Ascending aorta (tissue), 2 donors: ENCODE measurements at places on chromosomes 2 and 18.

DNA sequence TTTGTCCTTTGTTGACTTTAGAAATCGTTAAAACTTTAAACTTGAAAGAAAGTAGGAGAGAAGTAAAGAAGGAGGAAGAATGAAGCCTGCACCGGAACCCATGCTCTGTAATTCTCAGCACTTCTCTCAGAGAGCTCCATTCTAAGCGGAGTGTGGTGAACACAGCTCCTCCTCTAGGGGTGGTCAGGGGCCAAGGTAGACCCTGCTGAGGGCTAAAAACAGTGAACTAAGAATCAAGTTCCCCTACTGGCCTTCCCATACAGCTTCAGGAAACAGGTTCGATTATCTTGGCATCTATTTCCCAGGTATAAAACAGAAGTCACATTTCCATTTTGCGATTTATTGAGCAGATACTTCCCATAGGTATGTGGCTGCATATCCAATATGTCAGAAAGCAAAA lies 92.7 kb upstream of the ASAP2 start:
- no peaks in the 10 kb centered on the region for H3K4me1 ChIP-seq
- H3K27me3 ChIP-seq: no peaks in the 10 kb centered on the region
- no peaks in the 10 kb centered on the region for H3K36me3 ChIP-seq
- peak; percentile 3 for DNase-seq
- no peak overlapping the region for H3K4me3 ChIP-seq
- H3K27ac ChIP-seq: no peak overlapping the region

DNA sequence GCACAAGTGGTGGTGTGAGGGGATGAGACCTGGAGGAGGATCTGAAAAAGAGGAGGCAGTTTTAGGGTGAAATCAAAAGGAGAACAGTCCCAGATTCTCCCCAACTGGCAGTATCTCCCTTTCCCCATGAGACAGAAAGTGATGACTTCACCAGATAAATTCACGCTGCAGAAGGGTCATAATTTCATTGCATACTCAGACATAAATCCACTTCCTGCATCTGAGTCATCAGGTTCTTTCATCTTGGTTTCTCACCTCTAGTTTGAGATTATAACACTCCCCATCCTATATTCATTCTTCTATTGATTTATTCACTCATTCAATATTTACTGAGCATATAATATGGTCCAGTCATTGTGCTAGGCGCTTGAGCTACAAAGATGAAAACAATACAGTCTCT lies 64.7 kb downstream of the CCDC148 start:
- H3K36me3 ChIP-seq: no peaks in the 10 kb centered on the region
- no peaks in the 10 kb centered on the region for H3K27me3 ChIP-seq
- no peaks in the 10 kb centered on the region for H3K4me1 ChIP-seq

- H3K27me3 ChIP-seq: no peaks in the 10 kb centered on the region
- H3K27ac ChIP-seq: peak overlapping the region; percentile 87
- peaks cover 31% of the 10 kb centered on the region for H3K4me1 ChIP-seq
- H3K36me3 ChIP-seq: peaks cover 23% of the 10 kb centered on the region
- H3K4me3 ChIP-seq: no peak overlapping the region
Measured at GRCh38 chr2:85797921-85798320, 44.1 kb downstream of the ATOH8 start.

- no peaks in the 10 kb centered on the region for H3K27me3 ChIP-seq
- H3K27ac ChIP-seq: no peak overlapping the region
- no peaks in the 10 kb centered on the region for H3K36me3 ChIP-seq
- no peak overlapping the region for H3K4me3 ChIP-seq
Measured at GRCh38 chr2:82690757-82691411, 1768.2 kb downstream of the SUCLG1 start.

DNA sequence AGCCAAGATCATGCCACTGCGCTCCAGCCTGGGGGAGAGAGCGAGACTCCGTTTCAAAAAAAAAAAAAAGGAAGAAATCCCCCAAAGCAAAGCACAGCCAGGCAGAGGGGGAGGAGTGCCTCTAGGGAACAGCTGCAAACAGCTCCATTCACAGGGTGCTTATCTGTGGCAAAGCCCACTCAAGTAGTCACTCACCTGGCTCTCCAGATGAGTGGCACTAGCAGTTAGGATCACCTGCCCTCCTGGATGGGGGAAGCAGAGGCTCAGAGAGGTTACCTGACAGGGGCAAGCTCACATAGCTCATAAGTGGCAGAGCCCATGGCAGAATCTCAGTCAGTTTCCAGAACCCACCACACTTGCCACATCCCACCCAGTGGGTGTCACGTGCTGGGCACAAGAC lies 30.3 kb downstream of the TFCP2L1 start:
- no peaks in the 10 kb centered on the region for H3K4me1 ChIP-seq
- no peaks in the 10 kb centered on the region for H3K36me3 ChIP-seq
- no peaks in the 10 kb centered on the region for H3K27me3 ChIP-seq
- DNase-seq: no peak
- no peak overlapping the region for H3K27ac ChIP-seq

DNA sequence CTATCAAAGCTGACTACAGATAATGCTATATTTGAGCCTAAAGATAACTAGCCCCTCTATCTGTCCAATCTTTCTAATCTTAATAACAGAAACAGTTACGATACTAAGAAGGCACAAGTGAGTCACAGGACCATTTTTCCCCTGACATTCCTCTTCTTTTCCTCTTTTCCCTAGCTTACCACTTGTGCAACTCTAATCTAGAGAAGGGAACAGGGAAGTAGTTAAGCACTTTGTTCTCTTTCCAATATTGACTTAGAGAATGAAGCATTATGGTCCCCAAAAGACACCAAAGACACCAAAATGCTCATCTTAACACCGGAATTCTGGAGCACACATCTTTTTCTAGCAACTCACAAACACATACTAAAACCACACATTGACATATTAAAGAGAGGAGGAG lies 1.8 kb downstream of the PDE11A start:
- no peaks in the 10 kb centered on the region for H3K4me1 ChIP-seq
- H3K4me3 ChIP-seq: no peak overlapping the region

- DNase-seq: no peak
- H3K36me3 ChIP-seq: no peaks in the 10 kb centered on the region
- no peaks in the 10 kb centered on the region for H3K4me1 ChIP-seq
- H3K4me3 ChIP-seq: no peak overlapping the region
- H3K27ac ChIP-seq: no peak overlapping the region
- H3K27me3 ChIP-seq: no peaks in the 10 kb centered on the region
Measured at GRCh38 chr2:8633735-8634313, 48.0 kb upstream of the ID2 start.

DNA sequence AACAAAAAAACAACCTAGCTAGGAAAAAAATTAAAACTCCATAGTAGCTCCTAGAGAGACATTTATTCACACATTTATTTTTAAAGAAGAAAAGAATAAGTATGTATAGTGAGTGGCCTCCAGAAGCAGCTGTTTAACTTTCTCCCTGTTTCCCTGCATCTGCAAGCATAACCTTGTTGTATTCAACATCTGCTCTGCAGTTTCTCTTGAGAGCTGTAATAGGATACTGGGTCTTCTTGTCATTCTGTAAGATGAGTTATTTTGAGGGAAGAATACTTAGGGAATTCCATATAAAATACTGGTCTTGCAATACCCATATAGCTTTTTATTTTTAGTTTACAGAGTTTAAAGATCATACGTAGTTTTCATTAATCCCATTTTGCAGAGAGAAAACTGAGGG lies 246.6 kb downstream of the LRRTM1 start:
- no peak overlapping the region for H3K27ac ChIP-seq
- no peaks in the 10 kb centered on the region for H3K36me3 ChIP-seq

GRCh38 chr2:219537657-219538488 lies 5.7 kb downstream of the CHPF start:
- peaks cover 8% of the 10 kb centered on the region for H3K4me1 ChIP-seq
- H3K36me3 ChIP-seq: peaks cover 26% of the 10 kb centered on the region
- H3K4me3 ChIP-seq: no peak overlapping the region
- no peak overlapping the region for H3K27ac ChIP-seq

DNA sequence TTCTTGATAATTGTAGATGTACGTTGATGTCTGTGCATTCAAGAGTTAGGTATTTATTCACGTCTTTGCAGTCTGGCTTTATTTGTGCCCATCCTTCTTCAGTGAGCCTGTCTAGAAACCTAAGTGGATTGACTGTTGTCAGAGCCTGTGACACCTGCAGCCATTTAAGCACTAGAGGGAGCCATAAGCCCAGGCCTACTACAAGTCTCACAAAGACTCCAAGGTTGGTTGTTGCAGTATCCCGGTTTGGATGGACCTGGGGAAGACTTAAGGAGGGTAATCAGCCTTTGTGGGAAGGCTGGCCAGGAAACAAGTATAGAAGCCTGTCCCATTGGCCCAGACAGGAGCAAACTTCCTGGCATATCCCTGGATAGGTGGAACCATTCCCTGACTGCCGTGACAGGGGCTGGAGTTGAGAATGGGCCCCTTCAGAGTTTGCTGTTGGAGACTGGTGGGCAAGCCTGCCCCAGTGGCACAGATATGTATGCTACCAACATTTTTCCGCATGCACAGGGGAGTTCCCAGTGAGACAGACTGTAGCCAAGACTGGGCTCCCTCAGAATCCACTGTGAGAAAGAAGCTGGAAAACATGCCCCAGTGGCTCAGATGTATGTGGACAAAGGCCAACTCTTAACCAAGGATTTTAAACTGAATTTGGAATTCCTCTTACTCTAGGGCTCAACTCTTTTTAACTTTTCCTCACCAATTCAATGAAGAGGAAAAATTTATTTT lies 9.3 kb upstream of the LRRC30 start:
- no peak overlapping the region for H3K4me3 ChIP-seq
- H3K27ac ChIP-seq: no peak overlapping the region
- no peaks in the 10 kb centered on the region for H3K4me1 ChIP-seq
- no peak for DNase-seq
- H3K27me3 ChIP-seq: no peaks in the 10 kb centered on the region

GRCh38 chr18:23068570-23069310 lies 66.5 kb upstream of the CABLES1 start:
- H3K36me3 ChIP-seq: no peaks in the 10 kb centered on the region
- H3K27ac ChIP-seq: no peak overlapping the region
- H3K4me1 ChIP-seq: no peaks in the 10 kb centered on the region
- no peaks in the 10 kb centered on the region for H3K27me3 ChIP-seq

DNA sequence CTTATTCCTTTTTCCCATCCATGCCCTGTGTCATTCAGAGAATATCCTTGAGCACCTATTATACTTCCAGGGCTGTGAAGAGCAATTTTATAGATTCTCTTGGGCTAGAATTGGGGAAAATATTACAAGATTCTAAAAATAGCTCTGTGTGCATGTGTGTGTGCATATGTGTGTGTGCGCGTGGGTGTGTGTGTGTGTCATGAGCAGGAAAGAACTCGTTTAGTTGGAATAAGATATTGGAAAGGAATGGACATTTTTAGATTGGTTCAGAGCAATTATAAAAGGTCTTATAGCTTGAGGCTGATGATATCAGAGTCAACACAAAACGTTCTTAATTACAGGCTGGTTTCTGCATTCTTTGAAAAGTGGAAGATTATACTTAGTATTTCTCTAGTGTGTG lies 212.1 kb upstream of the COPS8 start:
- H3K4me1 ChIP-seq: no peaks in the 10 kb centered on the region
- DNase-seq: no peak
- H3K4me3 ChIP-seq: no peak overlapping the region

GRCh38 chr2:176024083-176024482 lies 22.0 kb upstream of the LNPK start:
- no peaks in the 10 kb centered on the region for H3K4me1 ChIP-seq
- no peak overlapping the region for H3K27ac ChIP-seq
- DNase-seq: no peak
- H3K4me3 ChIP-seq: no peak overlapping the region
- no peaks in the 10 kb centered on the region for H3K27me3 ChIP-seq

- H3K27me3 ChIP-seq: no peaks in the 10 kb centered on the region
- H3K27ac ChIP-seq: no peak overlapping the region
- DNase-seq: no peak
- H3K4me3 ChIP-seq: no peak overlapping the region
- no peaks in the 10 kb centered on the region for H3K4me1 ChIP-seq
- H3K36me3 ChIP-seq: no peaks in the 10 kb centered on the region
Measured at GRCh38 chr2:9644603-9645002, 13.8 kb upstream of the YWHAQ start.

GRCh38 chr2:10085668-10086059 lies 5.5 kb upstream of the CYS1 start:
- H3K4me1 ChIP-seq: no peaks in the 10 kb centered on the region
- no peaks in the 10 kb centered on the region for H3K27me3 ChIP-seq
- H3K27ac ChIP-seq: no peak overlapping the region
- no peak for DNase-seq
- H3K36me3 ChIP-seq: no peaks in the 10 kb centered on the region
- no peak overlapping the region for H3K4me3 ChIP-seq

DNA sequence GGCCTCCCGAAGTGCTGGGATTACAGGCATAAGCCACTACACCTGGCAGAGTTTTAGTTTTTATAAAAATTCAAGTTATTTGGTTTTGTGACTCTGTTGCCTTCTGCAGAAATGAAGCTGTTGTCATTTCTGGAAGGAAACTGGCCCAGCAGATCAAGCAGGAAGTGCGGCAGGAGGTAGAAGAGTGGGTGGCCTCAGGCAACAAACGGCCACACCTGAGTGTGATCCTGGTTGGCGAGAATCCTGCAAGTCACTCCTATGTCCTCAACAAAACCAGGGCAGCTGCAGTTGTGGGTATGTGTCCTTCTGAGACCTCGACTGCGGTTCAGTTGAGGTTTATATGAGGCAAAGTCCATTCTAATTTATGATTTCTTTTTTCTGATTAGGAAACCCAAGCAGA lies 7.2 kb downstream of the MTHFD2 start:
- no peak overlapping the region for H3K4me3 ChIP-seq
- H3K27me3 ChIP-seq: no peaks in the 10 kb centered on the region

- H3K36me3 ChIP-seq: no peaks in the 10 kb centered on the region
- H3K27me3 ChIP-seq: no peaks in the 10 kb centered on the region
- H3K4me1 ChIP-seq: no peaks in the 10 kb centered on the region
- DNase-seq: no peak
Measured at GRCh38 chr2:134146161-134146560, 107.7 kb upstream of the MGAT5 start.

- H3K4me1 ChIP-seq: no peaks in the 10 kb centered on the region
- H3K4me3 ChIP-seq: no peak overlapping the region
- no peaks in the 10 kb centered on the region for H3K36me3 ChIP-seq
- DNase-seq: no peak
- no peak overlapping the region for H3K27ac ChIP-seq
- no peaks in the 10 kb centered on the region for H3K27me3 ChIP-seq
Measured at GRCh38 chr18:71020342-71021029, 731.6 kb downstream of the SOCS6 start.

DNA sequence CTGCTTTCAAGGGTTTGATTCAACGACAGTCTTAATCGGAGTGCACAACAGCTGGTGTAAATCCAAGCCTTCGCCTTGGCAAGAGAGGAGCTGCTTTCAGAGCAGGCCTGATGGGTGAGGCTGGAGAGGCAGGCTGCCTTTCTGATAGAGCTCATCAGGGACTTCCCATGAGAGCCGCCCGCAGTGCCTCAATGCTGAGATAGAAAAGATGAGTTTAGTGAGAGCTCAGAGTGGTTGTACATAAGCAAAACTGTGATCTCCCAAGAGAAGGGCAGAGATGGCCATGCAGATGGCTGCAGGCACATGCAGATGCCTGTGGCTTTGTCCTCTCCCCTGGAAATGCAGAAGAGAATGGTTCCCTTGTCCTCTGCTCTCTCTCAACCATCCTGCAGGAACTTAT lies 122.1 kb downstream of the ARL4C start:
- no peaks in the 10 kb centered on the region for H3K4me1 ChIP-seq
- DNase-seq: no peak
- H3K27ac ChIP-seq: no peak overlapping the region
- H3K4me3 ChIP-seq: no peak overlapping the region
